ENCODE measurements at places on chromosomes 1 and 21.

DNA sequence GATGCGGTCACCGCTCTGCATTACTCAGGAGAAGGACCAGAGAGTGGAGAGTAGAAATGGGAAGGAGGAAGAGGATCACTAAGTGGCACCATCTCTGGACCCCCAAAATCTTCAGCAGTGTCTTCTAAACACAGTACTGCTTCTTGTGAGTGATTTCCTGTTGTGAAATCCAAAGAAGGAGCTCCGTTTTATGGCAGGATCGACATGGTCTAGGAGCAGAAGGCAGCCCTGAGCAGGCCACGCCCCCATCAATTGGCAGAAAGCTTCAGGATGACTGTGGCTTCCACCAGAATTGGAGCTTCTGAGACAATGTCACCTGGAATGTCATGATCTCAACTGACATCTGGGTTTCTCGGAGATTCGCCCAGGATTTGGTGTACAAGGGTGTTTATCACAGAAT, 171.5 kb downstream of the ADSS2 start:
- no peak for DNase-seq

- DNase-seq: no peak
Measured at GRCh38 chr1:154616659-154617345, 8.8 kb upstream of the ADAR start.

DNA sequence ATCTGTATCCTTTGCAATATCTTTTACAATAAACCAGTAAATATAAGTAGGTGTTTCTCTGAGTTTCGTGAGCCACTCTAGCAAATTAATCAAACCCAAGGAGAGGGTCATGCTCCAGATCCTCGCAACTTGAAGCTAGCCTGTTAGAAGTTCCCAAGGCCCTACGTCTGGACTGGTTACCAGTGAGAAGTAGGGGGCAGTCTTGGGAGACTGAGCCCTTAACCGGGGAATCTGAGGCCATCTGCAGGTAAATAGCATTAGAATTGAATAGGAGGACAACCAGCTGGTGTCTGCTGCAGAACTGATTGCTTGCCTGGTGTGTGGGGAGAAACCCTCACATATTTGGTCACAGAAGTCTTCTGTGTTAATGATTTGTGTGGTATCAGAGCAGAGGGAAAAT, 190.5 kb downstream of the RYR2 start:
- DNase-seq: no peak

DNA sequence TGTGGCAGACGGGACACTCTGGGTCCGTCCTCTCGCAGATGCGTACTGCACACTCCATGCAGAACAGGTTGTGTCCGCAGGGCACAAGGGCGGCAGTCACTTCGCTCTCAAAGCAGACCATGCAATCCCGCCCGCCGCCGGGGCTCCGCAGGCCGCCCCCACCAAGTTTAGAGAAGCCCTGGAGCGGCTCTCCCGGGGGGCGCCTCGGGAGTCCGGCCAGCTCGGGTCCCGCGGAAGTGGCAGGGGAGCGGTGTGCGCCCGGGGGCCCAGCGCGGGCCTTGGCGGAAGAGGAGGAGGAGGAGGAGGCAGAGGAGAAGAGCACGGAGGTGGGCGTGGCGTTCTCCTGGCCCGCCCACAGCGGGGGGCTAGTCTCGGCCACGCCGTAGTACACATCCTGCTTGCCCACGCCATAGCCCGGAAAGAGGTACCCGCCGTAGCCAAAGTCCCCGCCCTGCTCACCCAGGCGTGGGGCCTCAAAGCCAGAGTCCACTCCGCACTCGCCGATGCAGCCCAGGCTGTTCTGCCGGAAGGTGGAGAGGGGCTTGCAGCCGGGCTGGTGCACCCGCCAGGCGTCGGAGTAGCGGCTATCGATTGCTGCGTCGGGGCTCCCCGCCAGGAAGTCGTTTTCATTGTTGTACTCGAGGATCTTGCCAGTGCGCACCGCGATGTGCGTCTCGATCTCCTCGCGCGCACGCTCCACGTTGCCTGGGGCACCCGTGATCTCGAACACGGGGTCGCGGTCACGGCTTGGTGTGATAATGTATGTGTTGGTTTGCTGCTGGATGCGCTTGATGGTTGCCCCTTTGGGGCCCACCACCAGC, 5.4 kb downstream of the MEX3A start:
- DNase-seq: no peak

DNA sequence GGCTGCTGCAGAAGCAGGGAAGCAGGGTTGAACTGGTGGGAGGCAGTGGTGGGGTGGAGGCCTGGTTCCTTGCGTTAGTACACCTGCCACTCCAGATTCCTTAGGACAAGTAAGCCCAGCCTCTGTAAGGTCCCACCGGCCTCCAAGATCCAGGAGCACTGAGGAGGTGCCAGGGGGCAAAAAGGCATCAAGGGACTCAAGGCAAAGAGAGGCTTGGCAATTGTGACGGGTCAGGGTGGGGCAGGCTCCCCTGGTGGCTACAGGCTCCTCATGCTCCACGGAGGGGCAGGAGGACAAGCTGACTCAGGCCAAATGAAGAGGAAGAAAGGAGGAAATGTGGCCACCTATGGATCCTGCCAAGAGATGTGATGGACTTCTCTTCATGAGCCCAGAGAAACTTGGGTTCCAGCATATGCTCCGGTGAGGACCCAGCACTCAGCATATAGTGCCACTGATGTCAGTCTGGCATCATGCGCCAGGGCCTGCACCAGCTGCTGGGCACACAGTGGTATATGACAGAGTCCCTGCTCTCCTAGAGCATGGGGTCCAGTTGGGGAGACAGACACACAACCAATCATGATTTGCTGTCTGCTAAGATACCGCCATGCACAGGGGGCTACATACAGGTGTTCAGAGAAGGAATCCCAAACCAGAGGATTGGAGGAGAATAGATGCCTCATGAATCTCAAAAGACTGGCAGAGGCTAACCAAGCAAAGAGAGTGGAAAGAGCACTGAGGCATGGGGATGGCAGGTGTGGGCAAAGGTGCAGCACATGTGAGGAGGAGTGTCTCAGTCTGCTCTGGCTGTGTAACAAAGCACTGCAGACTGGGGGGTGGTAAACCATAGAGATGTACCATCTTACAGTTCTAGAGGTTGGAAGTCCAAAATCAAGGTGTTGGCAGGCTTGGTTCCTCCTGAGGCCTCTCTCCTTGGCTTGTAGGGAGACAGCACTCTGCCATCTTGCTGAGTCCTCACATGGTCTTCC, 249.7 kb downstream of the RHOU start:
- DNase-seq: no peak

DNA sequence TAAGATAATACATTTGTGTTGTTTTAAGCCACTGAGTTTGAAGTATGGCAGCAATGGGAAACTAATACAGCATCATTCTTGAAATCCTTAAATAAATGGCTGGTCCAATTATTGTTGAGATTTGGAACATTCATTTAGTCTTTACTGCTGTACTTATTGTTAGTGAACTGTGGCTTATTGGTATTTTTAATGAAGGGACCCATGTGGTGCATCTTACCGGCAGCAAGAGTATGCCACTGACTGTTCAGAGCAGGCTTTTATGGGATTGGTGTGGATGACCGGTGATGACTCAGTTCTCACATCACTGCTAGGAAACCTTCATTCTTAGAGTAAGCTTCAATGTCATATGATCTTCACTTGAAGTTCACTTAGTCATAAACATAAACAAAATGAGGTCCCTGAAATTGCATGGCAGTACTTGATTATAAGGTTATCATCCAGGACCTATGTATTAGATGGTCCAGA, 31.5 kb downstream of the PRKAA2 start:
- peak; percentile 25 for DNase-seq

DNA sequence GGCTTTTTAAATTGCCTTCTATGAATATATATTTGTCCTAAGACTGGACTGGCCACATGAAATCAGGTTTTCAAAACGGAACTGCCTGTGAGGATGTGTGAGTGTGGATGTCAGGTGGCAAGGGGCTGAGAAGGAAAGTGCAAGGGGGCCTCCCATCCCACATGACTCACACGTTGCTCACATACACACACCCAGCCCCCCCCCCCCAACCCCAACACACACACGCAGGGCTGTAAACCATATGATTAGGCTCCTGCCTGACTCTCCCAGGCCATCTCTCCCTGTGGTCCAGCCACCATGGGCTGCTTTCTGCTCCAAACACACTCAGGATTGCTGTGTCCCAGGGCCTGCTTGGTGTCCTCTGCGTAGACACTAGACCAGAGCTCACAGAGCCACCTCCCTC, 22.4 kb downstream of the DEGS1 start:
- DNase-seq: peak; percentile 51

DNA sequence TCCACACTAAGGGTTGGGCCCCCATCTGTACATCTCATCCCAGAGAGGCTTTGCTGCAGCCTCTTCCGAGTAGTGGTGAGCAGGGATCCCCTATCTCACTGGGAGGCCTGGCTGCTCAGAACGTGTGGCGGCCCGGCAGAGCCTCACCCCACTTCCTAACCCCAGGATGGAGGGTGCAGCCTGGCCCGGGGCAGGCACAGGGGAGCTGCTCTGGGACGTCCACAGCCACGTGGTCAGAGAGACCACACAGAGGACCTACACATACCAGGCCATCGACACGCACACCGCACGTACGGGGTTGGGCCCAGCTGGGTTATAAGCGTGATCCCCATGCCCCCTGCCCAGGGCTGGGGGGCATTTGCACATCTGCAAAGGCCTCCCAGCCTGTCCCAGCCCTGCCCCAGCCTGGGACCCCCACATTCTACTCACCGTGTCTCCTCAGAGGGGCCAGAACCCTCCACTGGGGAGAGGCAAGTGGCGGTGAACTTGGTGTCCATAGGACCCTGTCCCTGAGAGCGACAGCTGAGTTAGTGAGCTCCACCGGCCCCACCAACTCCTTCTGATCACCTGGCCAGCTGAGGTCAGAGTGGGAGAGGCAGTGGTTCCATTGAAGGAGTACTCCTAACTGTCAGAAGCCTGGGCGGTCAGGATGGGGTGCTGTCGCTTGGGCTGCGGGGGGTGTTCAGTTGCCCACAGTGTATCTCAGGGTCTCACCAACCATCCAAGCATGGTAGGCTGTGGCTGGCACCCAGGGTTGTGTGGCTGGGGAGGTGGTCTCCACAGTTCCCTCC, 41.2 kb downstream of the TRIM11 start:
- DNase-seq: no peak

- DNase-seq: peak; percentile 92
Measured at GRCh38 chr1:192805832-192806323, 3.0 kb upstream of the RGS2 start.

DNA sequence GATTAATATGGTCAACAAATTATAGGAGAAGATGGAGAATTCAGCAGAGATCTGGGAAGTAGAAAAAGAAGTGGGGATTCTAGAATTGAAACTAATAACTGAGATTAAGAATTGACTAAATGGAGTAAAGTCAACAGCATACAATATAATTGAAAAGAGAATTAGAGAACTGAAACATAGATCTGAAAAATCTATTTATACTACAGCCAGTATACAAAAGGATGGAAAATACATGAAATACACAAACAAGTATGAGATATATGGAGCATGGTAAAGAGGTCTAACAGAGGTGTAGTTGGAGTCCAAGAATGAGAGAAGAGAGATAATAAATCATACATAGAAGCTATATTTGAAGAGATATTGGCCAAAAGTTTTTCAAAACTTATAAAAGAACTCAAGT, 235.2 kb downstream of the FGGY start:
- DNase-seq: no peak

GRCh38 chr1:26288311-26288941, 8.5 kb downstream of the SH3BGRL3 start:
- DNase-seq: no peak

GRCh38 chr1:63731117-63732043, 42.4 kb upstream of the ROR1 start:
- DNase-seq: peak; percentile 92

GRCh38 chr1:31779687-31780086, 15.5 kb upstream of the ADGRB2 start:
- DNase-seq: no peak

DNA sequence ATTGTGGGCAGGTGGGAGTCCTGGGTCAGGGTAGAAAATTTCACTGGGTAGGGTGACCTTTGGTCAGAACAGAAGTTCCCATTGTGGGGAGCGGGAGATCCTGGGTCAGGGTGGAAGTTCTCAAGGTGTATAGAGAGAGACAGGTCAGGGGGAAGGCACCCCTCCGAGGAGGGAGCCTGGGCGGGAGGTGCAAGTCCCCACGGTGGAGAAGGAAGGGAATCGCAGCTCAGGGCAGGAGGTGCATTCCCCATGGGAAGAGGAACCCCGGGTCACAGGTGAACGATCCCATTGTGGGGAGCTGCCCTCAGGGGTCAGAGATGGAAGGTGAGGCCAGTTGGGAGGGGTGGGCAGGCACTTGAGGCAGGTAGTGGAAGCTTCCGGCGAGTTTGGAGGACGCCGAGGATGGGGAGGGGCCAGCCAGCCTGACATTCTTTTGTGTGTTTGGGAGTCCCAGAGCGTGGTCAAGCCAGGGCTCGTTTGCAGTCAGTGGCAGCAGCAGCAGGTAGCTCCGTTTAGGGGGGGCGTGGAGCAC, 637 bp downstream of the LYPLA2 start:
- DNase-seq: no peak

- no peak for DNase-seq
Measured at GRCh38 chr21:40616377-40616704, 230.6 kb downstream of the DSCAM start.

- peak; percentile 100 for DNase-seq
Measured at GRCh38 chr1:167791281-167792187, 69.8 kb downstream of the MPZL1 start.

GRCh38 chr1:91578320-91579109, 77.9 kb downstream of the CDC7 start:
- no peak for DNase-seq

DNA sequence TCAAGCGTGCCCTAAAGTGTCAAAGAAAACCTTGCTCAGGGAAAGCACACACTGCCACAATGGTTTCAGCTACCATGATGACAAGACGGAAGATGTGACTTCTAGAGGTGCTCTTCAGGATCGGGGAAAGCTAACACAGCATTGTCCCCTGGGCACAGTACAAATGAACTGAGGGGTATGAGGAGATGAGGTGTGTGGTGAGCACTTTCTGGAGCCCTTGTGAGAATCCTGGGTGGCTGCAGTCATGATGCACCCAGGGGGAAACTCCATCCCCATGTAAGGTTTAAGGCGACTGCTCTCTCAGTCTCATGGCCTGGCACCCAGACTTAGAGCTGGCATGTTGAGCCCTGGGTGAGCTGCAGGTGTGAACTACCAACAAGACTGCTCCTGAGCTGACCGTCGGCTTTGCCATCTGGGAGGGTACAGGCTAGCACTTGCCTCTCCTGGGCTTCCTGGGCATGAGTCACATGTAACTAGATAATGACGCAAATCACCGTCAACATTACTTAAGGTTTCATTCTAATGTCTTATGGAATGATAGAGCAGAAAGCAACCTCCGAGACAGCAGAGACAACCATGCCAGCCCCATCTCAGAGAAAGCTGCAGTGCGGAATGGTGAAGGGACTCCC, 144.6 kb downstream of the CLIC6 start:
- peak; percentile 61 for DNase-seq

DNA sequence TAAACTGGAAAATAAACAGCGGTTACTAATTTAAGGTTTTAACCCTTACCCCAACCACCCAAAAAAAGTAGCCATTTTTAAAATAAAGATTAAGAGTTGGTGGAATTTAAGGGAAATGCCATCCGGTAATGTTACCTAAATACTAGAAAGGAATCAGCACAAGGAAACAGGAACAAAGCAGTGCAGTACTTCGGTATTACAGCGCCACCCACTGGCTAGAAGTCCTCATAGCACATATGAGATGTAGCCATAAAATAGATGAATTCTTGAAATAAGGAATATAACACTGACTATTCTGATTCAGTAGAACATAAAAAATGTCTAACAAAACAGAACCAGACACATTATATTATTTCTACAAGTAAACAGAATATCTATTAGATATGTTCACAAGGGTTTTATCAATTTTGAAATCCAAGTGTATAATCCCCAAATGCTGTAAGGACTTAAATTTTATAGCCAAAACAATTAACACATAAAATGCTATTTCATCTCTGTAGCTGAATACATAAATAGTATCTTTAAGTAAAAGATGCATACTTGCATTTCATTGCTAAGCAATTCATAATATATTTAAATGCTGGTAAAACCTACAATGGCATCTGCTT, 58.8 kb downstream of the FRRS1 start:
- DNase-seq: peak; percentile 20
